ENCODE measurements at places on chromosomes 6 and 20. TPM values are rescaled to one million over a fixed set of nuclear protein-coding genes. Genes with fewer than 3 reads are reported as not detected.

RIMS1 gene
- total RNA-seq = 0.48 TPM

MTFR2 gene
- 4.3 TPM for total RNA-seq

SEMG1 gene
- total RNA-seq = not detected

CCDC167 gene
- 24.5 TPM for total RNA-seq

ADAM33 gene
- total RNA-seq = 2.5 TPM

FRS3 gene
- total RNA-seq = 2.2 TPM

GPR6 gene
- not detected for total RNA-seq

UNC5CL gene
- total RNA-seq = 0.56 TPM

DNA sequence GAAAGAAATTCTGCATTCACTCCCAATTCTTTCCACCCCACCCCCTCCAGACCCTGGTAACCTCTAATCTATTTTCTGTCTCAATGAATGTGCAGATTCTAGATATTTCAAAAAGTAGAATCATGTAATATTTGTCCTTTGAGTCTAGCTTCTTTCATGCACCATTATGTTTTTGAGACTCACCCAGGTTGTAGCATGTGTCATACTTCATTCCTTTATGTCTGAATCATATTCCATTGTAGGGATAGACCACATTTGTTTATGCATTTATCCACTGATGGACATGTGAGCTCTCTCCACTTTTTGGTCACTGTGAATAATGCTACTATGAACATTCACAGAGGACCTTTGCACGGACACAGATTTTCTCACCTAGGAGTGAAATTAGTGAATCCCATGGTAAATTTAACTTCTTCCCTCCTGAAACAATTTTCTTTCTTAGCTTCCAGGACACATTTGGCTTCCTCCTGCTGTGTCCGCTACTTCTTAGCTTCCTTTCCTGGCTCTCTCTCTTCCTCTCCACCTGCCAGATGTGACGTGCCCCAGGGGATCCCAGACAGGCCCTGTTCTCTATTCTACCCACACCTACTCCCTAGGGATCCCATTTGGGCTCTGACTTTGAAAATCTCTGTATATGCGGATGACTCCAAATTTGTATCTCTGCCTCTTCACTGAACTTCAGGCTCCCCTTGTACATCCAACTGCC is 24.1 kb upstream of the ARFGEF2 start:
- peak; percentile 71 for ATAC-seq

GRCh38 chr6:25392372-25392771 is 113.2 kb downstream of the CARMIL1 start:
- ATAC-seq = no peak

GRCh38 chr20:49832632-49833327 is 20.2 kb downstream of the SLC9A8 start:
- ATAC-seq = peak; percentile 46

- peak; percentile 90 for ATAC-seq
Measured at GRCh38 chr6:136114661-136115060, 135.4 kb downstream of the MTFR2 start.

GRCh38 chr6:64672651-64673050 is 1034.4 kb downstream of the EYS start:
- no peak for ATAC-seq

- no peak for ATAC-seq
Measured at GRCh38 chr6:40390144-40390800, 196.9 kb downstream of the LRFN2 start.

- ATAC-seq = no peak
Measured at GRCh38 chr20:49659056-49659455, 54.6 kb downstream of the B4GALT5 start.

GRCh38 chr6:43871284-43871683 is 101.3 kb downstream of the VEGFA start:
- ATAC-seq = no peak

DNA sequence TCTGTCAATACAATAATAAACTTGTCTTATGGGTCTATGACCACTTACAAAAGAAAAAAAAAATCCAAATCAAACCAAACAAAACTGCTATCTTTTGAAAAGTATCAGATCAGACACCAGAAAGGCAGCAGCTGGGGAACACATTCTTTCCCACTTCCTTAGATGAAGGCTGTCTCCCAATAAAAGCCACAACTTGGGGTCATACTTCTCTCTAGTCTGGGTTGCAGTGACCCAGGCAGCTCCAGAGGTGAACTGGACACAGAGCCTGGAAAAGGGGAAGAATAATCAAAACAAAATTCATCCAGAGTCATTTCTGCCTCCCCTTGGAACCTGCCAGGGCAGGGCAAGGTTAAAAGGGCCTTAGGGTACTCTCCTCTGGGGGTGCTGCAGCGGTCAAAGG is 19.1 kb downstream of the ATXN1 start:
- ATAC-seq = no peak

- ATAC-seq = no peak
Measured at GRCh38 chr6:70241991-70242420, 60.9 kb downstream of the COL9A1 start.

DNA sequence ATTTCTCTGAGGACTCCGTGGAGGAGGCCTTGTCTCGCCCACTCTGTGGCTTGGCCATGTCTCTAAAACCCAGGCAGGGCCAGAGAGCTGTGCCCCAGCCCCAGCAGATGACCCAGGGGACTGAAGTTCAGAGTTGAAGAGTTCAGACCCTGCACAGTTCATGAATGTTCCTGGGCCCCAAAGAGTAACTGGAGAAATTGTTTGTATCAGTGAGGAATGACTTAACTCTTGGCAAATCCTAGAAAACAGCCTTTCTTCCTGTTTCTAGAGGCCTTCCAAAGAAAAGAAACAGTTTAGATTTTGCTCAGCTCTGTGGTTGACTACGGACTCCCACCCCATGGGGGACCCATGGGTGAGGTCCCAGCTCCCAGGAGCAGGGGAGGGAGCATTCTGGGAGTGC is 62.1 kb upstream of the EYA2 start:
- ATAC-seq = no peak

DNA sequence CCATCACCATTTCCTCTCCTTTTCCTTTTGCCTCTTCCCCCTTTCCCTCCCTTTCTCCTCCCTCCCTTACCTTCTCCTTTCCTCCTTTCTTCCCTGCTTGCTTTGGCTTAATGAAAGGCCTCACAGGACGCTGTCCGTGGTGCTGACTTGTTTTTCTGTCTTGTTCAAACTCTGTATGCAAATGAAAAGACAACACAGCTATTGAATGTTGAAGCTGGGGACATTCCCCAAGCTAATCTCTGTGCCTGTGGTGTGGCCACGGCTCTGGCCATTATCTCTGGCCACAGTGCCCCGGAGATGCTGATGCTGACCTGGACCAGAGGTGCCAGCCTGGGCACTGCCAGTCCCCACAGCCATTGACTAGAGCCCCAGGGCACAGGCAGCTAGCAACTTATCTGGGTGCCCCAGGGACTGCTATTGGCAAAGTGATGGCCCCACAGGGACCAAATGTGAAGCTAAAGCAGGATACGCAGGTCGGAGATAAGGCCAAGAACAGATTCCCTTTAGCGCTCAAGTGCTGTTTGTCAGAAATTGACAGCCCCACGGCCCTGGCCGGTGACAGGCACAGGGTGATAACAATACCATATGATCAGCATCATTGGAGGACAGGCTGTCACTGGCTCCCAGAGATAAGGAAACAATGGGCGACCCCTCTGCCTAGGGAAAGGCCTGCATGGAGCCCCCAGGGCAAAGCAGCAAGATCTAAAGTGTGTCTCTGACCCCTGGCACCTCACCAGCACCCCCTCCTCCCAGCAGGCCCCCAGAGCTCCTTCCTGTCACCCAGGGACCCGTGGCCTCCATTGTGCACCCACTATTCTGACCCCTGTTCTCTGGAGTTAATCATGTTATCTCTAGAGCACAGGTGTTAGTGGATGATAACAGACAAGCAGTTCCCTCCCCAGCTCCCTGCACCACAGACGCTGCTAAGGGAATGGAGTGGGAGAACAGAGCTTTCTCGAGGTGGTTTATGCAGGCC is 31.6 kb upstream of the SLC32A1 start:
- ATAC-seq = peak; percentile 31

GRCh38 chr20:40489886-40490285 is 199.2 kb downstream of the MAFB start:
- no peak for ATAC-seq

DNA sequence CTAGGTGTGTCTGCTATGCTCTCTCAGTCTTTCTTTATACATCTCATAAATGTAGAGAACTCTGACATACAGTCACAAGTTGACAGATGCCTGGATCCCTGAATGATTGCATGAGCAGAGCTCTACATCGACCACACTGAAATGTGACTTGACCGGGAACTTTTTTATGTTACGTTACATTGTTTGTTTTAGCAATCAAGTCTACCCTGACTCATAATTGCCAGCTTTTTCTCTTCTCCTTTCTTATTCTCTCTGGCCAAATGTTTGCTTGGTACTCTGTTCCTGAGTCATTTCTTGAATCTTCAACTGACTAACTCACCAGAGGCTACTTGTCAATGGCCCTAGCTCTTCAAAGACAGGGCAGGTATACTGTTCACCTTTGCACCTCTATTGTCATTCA is 213.6 kb upstream of the DTNBP1 start:
- peak; percentile 32 for ATAC-seq

GRCh38 chr6:14123386-14124111 is 6.0 kb downstream of the CD83 start:
- ATAC-seq = no peak

- no peak for ATAC-seq
Measured at GRCh38 chr6:107545763-107546162, 55.8 kb downstream of the SOBP start.

DNA sequence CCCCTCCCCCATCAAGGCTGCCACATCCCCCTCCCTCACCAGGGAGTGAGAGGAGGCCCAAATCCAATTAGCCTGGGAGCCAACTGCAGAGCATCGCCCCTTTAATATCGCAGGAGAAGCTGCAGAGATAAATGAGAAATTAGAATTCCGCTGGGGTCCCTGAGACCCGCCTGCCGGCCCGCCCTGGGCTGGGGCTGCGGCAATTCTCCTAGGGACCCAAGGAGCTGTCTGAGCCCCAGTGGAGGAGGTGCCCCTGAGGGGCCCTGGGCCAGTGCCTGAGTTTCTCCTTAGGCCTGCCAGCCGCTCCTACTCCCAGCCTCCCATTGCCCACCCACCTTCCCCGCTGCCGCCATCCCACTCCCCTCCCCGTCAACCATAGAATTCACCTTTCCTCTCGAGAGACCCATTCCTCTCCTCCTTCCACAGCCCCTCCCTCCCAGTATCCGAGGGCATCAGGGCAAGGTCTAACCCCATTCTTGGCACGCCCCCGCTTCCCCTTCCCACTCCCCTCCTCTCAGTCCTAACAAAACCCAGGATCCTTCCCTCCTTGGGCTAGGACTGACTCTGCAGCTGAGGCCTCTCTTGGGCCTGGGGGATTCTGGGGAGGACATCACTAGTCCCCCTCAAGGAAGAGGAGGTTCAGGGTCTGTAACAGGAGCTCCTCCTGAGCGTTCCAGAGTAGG is 20.0 kb upstream of the CDH22 start:
- no peak for ATAC-seq

- ATAC-seq = no peak
Measured at GRCh38 chr6:40542175-40542764, 44.9 kb downstream of the LRFN2 start.

- no peak for ATAC-seq
Measured at GRCh38 chr6:83096791-83097190, 29.3 kb downstream of the DOP1A start.

GRCh38 chr20:1883986-1884385 is 11.2 kb upstream of the SIRPA start:
- ATAC-seq = no peak

DNA sequence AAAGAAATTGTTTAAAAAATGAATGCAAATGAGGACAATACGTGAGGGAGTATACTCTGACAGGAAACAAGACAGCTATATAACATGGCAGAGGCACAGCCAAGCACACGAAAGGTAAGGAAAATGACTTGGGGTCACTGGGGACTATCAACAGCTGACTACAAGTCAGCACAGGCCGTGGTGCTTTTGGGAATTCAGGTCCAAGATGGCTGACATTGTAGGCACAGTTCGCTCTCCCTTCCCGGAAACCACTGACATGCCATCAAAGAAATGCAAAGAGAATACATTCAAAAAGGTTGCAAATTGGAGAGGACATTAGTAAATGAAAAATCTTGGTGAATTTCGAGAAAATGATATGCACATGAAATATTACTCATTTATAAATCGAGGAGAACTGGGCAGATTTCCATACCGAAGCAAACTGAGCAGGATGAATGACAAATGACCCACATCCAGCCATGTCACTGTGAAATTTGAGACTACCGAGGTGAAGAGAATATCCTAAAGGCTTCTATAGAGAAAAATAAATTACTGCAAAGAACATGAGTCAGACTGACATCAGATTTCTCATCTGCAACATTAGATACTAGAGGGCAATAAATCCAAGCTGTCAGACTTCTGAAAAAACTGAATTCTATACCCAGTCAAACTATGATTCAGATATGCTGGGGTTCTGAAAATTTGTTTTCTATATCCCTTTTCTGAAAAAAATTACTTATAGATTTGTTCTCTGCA is 391.1 kb downstream of the BTBD9 start:
- ATAC-seq = peak; percentile 52

- ATAC-seq = peak; percentile 83
Measured at GRCh38 chr6:160972111-160972510, 19.5 kb upstream of the MAP3K4 start.

GRCh38 chr6:44004136-44004535 is 123.1 kb downstream of the MRPL14 start:
- no peak for ATAC-seq

DNA sequence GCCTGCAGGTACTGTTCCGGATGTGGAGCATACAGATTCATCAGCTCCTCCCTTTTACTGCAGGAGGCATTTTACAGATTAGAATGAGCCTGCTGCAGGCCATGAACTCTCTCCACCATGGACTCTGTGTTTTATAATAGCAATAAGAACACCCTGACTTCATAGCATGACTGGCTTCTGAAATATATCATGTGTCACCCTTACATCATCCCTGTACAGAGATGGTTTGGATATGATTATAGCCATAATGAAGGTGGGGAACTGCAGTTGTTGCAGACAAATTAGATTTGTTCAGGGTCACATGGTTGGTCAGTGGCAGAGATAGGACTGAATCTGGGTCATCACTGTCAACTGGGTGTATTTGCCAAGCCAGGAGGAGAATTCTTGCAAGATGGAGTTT is 100.7 kb downstream of the FOXO3 start:
- ATAC-seq = peak; percentile 40

- no peak for ATAC-seq
Measured at GRCh38 chr6:120129228-120129627, 779.7 kb upstream of the MAN1A1 start.

GRCh38 chr20:25011261-25011660 is 18.7 kb upstream of the APMAP start:
- ATAC-seq = no peak

- no peak for ATAC-seq
Measured at GRCh38 chr6:137830511-137830911, 36.5 kb upstream of the TNFAIP3 start.

GRCh38 chr6:47598367-47598766 is 100.0 kb upstream of the ADGRF4 start:
- ATAC-seq = no peak

GRCh38 chr6:53065266-53066076 is at the start of gene FBXO9:
Gene FBXO9 (plus strand): TSS chr6:53065404. CDS start chr6:53065790, 386 bp downstream.
- peak; percentile 63 for ATAC-seq

Measured in esophagus mucosa (tissue), 1 donor.